NCI-H69 (cell line): ENCODE measurements at places on chromosomes 4 and X.

- DNase-seq: no peak
Measured at GRCh38 chr4:156692016-156692415, 279.6 kb downstream of the PDGFC start.

DNA sequence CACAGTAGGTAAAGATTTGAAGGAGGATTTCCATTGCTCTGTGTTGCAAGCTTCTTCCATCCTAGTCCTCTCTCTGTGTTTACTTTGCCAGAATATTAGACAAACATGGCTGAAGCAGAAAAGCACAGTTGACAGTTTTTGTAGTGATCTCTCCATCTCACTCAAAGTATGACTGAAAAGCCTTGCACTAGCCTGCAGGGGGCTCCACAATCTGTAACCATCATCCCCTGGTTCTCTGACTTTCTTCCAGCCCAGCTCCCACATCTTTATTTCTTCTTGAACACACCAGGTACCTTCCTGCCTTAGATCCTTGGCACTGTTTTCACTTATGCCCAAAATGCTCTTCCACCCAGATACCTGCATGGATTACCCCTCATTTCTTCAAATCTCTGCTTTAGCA lies 34.1 kb upstream of the HHIP start:
- peak; percentile 32 for DNase-seq

- DNase-seq: no peak
Measured at GRCh38 chrX:72201836-72202536, 20.4 kb downstream of the PIN4 start.

- DNase-seq: no peak
Measured at GRCh38 chr4:8181844-8182243, 17.2 kb upstream of the SH3TC1 start.

- peak; percentile 35 for DNase-seq
Measured at GRCh38 chr4:6472387-6473263, at the start of gene PPP2R2C. Gene PPP2R2C (minus strand): TSS chr4:6472614. CDS start chr4:6472229, 385 bp downstream.

DNA sequence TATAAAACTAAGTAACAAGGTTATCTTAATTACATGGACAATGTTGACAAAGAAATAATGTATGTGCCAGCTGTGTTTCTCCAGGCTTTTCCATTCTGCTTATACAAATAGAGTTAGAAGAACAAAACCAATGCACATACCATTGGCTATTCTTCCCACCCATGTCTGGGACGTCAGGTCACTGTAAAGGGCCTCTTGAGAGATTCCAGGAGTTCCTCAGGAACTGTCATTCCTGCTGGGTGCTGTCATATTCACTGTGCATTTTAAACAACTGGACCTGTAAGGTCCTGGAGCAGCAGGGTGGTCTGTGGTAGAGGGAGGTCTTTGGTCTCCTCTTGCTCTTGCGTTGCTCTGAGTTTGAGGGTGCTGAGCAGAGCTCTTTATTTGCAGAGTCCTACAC lies 74.6 kb upstream of the AP1S2 start:
- peak; percentile 7 for DNase-seq

DNA sequence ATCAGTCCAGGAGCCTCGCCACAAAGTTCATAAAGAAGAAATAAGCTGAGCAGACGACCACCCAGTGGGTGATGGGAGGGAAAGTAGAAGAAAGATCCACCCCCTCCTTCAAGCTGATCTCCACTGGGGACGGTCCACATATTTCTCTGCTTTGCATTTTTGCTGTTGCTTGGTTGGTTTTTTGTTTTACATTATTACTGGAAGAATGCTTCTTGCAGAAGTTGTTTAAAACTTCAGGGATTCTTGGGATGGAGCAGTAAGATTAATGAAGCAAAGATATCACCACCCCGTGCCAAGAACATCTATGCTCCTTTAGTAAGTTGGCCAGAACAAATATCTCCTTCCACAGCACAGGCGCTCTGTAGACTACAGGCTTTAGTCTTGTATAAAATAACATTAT lies 30.1 kb downstream of the LGI2 start:
- no peak for DNase-seq

GRCh38 chr4:5780831-5781480 lies 70.0 kb downstream of the EVC start:
- no peak for DNase-seq

GRCh38 chrX:69152417-69152841 lies 12.8 kb downstream of the PJA1 start:
- peak; percentile 82 for DNase-seq

- no peak for DNase-seq
Measured at GRCh38 chr4:42123071-42123644, 29.3 kb downstream of the BEND4 start.

DNA sequence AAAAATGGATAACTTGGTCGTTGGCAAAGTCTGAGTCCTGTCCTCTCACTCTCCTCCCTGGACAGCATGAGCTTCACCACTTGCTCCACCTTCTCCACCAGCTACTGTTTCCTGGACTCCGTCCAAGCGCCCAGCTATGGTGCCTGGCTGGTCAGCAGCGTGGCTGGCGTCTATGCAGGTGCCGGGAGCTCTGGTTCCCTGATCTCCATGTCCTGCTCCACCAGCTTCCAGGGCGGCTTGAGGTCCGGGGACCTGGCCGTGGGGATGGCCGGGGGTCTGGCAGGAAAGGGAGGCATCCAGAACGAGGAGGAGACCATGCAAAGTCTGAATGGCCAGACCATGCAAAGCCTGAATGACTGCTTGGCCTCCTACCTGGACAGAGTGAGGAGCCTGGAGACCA lies 100.8 kb downstream of the NCAPG start:
- DNase-seq: no peak

DNA sequence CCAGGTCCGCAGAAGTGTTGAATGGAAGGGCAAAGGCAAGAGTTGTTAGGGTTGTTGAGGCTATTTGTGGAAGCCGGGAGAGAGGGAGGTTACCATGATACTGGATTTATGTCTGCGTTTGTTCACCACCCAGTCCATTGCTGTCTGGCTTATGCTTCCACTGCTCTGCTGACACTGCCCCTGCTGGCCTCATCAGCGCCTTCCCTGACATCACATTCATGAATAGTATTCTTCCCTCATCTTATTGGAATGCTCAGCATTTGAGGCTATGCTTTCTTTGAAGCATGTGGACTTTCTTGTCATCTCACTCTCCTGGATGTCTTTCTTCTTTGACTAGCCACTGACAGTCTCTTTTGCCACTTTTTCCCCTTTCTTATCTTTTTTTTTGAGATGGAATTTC lies 10.3 kb downstream of the GNL3L start:
- no peak for DNase-seq

GRCh38 chr4:171746418-171746817 lies 66.8 kb upstream of the GALNTL6 start:
- no peak for DNase-seq

DNA sequence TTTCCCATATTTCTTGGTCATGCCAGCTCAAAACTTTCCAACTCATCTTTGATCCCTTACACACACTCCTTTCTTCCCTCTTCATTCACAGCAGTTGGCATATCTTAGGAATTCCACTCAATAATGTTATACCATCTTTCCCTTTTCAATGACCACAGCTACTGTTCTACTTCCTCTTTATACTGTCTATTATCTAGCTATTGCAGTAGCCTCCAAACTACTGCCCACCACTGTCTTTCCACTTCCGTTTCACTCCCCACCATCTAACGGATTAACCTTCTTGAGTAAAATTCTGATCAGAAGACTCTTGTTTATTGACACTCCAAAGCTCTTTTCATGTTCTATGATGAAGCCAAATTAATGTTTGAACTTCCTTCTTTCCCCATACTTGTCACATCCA lies 55.8 kb downstream of the ADAMTS3 start:
- DNase-seq: no peak

DNA sequence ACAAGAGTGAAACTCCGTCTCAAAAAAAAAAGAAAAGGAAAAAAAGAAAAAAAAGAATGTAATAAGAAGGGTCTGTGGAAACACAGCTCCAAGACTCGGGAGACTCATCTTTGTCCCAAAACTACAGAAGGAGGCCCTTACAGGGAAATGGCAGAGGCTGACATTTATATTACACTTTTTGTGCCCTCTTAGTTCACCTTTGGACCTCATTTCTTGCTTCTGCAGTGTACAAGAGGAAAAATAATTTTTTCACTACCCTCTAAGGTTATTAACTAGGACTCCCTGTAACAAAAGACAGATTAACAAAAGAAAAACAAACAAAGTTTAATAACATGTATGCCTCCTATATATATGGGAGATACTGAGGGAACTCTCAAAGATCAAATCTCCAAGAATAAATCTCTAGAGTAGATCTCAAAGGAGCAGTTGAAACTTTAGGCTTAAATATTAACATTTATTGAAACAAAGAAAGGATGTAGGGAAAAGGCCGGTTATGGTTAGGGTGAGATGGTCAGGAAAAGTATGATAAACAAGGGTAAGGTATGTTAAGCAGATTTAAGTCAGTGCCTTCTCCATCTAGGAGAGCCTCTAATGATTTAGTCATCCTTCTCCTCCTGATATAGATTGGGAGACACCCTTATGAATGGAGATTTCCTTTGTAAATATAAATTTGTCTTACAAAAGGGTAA lies 121.3 kb upstream of the JADE1 start:
- DNase-seq: no peak

DNA sequence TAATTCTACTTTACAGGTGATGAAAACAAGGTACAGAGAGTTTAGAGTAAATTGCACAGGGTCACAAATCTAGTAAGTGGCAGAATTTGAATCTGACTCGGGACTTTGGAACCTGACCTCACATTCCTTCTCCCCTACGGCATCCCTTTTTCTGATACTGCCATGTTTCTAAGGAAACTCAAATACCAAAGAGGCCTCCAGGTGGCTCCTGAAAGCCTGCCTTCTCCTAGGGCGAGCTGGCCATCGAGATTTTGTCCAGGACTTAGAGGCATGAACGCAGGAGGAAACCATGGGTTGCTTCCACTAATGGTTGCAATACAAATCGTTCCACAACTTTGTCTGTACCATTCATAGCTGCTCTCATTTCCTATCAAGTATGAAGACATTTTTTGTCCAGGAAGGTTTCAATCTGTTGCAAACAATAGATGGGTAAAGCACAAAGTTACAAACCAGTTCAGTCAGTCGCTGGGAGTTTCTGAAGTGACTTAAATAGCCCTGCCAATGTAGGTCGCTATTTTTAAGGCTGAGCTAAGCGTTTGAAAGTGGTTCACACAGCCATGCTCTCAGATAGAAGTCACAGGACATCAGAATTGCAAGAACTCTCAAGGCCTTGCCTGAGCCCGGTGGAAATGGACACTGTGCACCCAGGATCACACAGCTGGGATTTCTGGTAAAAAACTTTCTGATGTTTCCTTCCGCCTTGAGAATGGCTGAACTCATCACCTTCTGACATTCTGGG lies 296.6 kb upstream of the PRPS2 start:
- DNase-seq: no peak

DNA sequence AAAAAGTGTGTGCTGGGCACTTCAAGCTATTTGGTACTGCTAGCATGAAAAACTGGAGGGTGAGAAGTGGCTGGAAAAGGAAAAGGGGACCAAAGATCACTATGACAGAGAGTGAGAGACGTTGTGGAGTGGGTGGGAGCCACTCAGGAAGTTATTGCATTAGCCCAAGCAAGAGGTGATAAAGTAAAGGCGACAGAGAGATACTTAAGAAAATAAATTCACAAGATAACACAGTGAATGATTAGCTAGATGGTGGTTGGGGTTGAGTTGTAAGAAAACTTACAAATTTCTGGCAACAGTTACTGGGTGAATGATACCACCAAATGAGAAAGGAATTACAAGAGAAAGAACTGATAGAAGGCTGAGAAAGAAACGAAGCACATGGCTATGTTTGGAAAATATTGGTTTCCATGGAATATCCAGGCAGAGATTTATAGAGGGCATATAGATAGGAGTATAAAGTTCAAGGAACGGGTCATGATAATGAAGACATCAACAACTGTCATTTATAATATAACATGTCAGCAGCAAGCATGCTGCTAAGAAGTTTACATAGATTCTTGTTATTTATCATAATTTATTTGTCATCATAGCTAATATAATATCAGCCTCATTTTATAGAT lies 60.7 kb downstream of the CASK start:
- no peak for DNase-seq

DNA sequence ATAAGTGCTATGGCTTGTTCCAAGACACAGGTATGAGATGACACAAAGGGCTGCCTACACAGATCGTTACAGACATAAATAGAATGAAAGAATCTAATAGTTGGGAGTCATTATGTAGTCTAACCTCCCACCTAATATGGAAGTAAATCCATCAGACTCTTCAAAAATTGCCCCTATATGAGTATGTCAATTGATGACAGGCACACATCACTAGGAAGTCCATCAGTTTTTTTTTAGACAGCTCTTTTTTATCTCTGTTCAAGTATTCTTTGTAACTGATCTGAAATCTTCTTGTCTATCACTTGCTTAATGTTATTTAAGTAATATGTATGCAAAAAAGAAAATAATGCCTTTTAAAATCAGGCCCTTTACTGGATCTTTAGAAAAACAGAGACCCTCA lies 191.6 kb downstream of the UBE2NL start:
- DNase-seq: no peak

- no peak for DNase-seq
Measured at GRCh38 chrX:97907791-97908190, 1024.1 kb downstream of the RPA4 start.

GRCh38 chrX:39442332-39442731 lies 641.1 kb downstream of the MID1IP1 start:
- DNase-seq: no peak

- no peak for DNase-seq
Measured at GRCh38 chr4:6444582-6444981, 27.8 kb downstream of the PPP2R2C start.

DNA sequence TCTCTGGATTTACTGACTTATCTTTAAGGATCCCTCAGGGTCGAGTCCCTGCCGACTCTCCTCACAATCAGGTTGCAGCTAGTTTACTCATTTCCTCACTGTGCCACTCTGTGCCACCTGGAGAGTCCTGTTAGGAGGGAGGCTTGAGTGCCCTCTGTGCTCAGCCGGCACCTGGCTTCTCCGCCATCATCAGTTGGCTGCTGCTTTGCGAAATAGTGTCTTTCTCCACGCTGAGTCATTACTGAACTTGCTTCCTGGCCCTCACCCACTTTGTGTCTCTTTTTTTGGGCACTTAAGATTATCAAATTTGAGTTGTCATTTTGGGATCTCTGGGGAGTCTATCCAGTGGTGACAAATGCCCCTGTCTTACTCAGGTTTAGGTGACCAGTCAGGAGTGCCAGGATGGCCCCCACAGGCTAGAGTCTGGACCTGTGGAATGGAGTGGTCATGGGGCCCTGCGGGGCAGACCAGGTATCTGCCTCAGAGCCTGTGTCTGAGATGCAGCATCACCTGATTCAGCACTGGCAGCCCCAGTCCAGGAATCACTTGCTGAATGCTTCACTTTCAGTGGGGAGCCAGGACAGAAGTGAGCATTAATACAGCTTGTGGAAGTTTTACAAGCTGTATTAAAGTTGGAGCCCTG lies 37.7 kb downstream of the JADE1 start:
- peak; percentile 4 for DNase-seq

- DNase-seq: no peak
Measured at GRCh38 chr4:182346675-182347375, 103.6 kb downstream of the TENM3 start.
